NCI-H446 (cell line): ENCODE measurements at places on chromosomes 1 and 21.

GRCh38 chr1:14778898-14779865 is 180.7 kb downstream of the KAZN start:
- DNase-seq = peak; percentile 68

GRCh38 chr1:97073936-97074335 is 352.4 kb downstream of the PTBP2 start:
- no peak for DNase-seq

DNA sequence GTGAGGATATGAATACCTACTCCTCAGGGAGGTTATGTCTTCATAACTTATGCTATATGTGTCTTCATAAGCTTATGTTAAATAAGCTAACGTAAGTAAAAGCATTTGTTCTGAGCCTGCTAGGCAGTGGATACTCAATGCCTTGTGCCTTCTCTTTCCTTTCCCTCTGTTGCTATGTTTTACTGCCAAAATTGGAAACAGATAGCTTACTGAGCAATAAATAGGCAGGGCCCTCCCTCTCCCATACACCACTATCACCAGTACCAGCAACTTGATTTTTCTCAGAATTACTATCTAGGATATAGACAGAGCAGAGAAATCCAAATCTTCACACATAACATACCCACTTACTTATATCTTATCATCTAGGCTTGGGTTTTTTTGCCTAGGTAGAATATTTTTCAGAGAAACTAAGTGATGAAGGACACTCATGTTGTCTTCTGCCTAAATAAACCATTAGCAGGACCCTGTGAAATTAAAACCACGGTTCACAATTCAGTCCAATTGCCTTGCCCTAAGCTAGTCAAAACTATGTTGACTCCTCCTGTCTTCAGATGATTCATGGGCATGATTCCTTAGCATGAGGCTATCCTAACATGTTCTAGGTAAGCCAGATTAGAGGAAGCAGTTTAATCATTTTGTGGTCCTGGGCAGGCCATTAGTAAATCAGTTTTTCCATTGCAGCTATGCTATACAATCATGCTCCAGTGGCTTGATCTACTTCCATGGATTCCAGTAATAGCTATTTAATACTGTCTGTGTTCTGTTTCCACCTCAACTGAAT is 15.9 kb upstream of the LRRC8C start:
- no peak for DNase-seq

DNA sequence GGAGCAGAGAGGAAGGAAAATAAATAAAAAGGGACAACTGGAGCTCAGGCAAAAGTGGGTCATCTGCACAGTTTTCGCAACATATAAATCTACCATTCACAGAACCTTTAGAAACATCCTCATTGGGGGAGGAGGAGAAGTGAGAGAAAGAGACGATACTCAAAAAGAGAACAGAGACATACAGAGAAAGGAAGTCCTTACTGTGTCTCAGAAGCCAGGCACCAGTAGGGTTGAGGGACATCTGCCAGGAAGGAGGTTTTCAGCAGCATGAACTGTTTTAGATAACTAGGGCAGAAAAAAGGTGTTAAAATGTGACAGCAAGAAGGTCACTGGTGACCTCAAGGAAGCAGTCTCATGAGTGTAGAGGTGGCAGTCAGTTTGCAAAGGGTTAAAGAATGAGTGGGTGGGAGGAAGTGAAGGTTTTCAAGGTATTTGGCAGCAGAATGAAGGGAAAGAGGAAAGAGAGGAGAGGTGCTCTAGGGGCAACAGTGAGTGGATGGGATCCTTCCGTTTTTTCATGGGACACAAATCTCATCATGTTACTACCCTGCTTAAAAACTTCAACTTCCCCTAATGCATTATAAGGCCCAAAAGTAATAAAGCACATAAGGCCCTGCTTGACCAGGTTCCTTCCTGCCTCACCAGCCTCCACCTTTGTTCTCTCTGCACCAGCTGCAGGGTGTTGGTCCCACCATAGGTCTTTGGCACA is 9.5 kb downstream of the JAK1 start:
- DNase-seq = peak; percentile 11

DNA sequence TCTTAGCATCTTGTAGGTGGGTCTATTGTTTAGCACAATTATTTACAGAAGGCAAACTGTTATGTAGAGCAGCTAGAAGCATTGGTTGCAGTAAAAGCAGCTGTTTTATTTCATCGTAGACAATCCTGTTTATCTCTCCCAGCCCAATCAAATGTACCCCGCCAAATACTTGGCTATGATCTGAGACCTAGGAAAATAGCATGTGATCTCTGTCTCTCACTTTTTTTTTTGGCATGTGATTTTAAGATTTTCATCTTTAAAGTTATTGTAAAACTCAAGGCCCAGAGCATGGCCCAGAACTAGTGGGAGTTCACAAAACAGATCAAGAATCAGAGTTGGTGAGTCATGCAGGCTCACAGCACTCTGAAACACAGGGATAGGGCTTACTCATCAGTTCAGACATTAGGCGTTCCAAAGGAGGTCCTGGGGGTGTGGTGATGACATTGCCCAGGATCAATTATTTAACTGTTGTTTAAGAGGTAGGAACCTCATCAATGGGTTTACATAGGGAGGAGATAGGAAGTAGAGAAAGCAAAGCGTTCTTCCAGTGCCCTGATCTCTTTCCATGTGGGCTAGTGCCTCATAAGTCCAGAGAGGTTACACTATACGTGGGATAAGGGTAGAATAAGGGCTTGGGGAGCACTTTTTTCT is 40.2 kb downstream of the TBX19 start:
- DNase-seq = no peak

- DNase-seq = no peak
These were observed 97.6 kb downstream of the ARHGEF10L start for GRCh38 chr1:17637055-17637454.

GRCh38 chr1:99599678-99600175 is 46.2 kb upstream of the PALMD start:
- no peak for DNase-seq

DNA sequence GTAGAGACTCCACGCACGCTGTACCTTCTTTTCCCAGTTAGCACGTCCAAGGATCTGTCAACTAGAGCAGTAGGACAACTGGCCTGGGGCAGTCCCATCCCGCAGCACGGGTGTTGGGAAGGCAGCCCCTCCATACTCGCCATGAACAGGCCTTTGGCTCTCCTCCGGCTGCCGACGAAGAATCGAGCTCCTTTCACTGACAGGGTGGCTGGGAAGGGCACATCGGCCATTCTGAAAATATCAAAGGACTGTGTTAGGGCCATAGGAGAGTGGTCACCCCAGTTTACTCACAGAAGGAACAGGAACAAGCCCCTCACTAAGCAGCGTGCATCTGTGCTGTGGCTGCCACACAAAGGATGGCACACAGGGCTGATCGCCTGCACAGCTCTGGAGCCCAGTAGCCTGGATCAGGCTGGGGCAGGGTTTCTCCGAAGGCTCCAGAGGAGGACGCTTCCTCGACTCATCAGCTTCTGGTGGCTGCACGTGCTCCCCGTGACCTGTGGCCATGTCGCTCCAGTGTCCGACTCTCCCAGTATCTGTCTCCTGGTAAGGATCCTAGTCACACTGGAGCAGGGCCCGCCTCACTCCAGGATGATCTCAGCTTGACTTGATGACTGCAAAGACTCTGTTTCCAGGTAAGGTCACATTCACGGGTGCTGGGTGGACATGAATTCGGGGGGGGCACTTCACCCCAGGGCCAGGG is 8.9 kb downstream of the KRTAP10-1 start:
- DNase-seq = no peak

DNA sequence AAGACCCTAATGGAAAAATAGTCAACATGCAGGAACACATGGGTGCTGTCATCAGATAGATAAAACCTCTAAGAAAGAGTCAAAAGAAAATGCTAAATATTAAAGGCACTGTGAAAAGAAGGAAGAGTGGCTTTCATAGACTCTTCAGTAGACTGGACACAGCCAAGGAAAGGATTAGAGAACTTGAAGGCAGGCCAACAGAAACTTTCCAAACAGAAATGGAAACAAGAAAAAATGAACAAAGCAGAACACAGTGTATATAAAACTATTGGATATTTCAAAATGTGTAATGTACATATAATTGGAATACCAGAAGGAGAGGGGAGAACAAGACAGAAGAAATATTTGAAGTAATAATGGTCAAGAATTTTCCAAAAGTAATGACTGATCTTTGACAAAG is 431.9 kb downstream of the MATN1 start:
- no peak for DNase-seq

- DNase-seq = no peak
These were observed 1.4 kb upstream of the PCSK9 start for GRCh38 chr1:55037733-55038551.

GRCh38 chr1:19251305-19252196 is at the start of the genes EMC1 and MRTO4:
Gene EMC1 (minus strand): TSS chr1:19251524. CDS start chr1:19251509, 15 bp downstream.
Gene MRTO4 (plus strand): TSS chr1:19251805. CDS start chr1:19251836, 31 bp downstream.
- DNase-seq = peak; percentile 92

GRCh38 chr21:44758141-44758561 is 43.5 kb downstream of the UBE2G2 start:
- DNase-seq = no peak

- no peak for DNase-seq
These were observed 11.1 kb upstream of the RPRD2 start for GRCh38 chr1:150352866-150353265.

DNA sequence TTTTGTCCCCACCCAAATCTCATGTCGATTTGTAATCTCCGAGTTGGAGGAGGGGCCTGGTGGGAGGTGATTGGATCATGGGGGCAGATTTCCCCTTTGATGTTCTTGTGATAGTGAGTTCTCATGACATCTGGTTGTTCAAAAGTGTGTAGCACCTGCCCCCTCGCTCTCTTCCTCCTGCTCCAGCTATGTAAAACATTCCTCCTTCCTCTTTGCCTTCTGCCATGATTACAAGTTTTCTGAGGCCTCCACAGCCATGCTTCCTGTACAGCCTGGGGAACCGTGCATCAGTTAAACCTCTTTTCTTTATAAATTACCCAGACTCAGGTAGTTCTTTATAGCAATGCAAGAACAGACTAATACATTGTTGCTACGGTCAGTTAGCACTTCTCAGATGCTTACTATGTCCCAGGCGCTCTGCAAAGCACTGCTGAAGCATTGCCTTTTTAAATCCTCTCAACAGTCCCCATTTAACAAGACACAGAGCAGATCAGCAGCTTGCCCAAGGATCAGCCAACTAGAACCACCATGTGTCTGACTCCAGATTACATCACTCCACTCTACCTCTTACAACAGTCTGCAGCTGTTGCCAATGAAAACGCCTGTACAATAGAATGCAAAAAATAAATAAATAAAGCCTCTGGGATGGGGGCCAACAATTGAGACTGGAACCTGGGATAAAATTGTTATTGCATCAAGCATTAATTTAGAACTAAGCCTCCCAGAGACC is 52.4 kb upstream of the USP1 start:
- peak; percentile 70 for DNase-seq

- no peak for DNase-seq
These were observed 2.2 kb upstream of the ZBTB7B start for GRCh38 chr1:155000411-155000725.

DNA sequence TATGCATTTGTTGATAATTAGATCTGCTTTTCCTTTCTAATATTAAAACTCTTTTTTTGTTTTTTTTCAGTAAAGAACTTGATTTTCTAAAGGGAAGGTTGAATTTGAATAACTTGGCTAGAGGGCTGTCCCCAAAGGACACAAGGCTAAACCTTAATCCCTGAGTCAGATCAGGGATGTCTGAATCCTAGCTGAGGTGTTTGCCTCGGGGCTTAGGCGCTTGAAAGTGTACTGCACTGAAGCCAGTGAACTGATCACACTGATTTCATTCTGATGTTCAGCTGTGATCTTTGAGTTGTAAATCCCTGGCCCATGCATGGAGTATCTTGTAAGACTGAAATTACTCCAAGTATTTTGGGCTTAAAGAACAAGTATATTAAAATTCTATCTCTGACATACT is 42.8 kb downstream of the MTR start:
- DNase-seq = no peak

DNA sequence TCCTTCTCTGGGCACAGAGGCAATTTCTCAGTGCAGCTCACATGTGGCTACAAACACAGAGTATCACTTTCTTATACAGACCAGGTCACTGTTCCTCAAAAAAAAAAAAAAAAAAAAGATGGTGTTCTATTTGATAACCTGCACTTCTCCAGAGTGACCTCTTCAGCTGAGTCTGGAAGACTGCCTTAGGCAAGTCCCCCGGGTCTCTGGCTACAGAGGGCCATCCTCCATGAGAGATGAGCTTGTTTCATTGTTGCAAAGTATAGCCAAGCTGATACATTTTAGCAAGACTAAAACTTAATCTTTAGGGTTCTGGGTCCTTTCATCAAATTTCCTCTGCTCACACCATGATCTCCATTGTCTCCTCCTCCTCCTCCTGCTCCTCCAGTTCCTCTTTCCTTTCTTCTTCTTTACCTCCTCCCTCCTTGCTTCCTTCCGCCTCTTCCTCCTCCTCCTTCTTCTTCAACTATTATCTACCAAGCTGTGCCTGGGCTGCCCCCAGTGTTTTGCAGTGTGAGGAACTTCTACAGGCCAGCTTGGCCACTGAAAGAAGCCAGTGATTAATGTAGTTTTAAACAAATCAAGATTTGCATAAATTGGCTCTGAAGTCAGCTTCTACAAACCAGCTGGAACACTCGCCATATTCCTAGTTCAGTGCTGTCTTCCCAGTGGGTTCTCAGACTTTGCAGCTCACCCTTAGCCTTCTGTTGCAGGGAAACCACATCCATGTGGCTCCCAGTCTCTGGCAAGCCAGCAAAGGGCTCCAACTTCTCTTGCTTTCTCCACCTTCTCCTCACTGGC is 139.4 kb downstream of the RUNX1 start:
- DNase-seq = no peak

- DNase-seq = no peak
These were observed 70.2 kb upstream of the TSHB start for GRCh38 chr1:114959423-114959822.

- no peak for DNase-seq
These were observed 4.1 kb upstream of the CFAP107 start for GRCh38 chr1:12741946-12742345.

DNA sequence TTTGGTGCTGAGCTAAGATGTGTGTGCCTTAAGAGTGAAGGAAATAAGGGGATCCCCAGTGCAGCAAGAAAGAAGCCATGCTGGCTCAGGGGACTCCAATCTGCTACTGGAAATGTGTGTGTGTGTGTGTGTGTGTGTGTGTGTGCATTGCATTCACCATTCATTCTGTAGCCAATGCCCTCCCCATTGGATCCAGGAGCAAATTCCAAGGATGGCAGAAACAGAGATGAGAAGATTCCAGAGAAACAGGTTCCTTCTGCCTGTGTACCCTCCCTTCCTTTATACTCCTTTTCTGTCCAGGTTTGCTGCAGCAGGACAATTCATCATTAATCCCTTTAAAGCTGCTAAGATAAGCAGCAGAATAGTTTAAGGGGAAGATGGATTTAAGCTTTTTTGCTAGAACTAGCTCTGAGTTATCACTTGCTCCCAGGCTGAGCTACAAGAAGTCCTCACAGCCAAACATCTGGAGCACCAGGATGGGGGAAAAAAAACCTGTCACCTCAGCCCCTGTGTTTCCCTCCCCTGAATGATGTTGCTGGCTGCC is 3.2 kb downstream of the SLC6A17 start:
- no peak for DNase-seq
